ENCODE measurements at places on chromosomes 7 and 10.

DNA sequence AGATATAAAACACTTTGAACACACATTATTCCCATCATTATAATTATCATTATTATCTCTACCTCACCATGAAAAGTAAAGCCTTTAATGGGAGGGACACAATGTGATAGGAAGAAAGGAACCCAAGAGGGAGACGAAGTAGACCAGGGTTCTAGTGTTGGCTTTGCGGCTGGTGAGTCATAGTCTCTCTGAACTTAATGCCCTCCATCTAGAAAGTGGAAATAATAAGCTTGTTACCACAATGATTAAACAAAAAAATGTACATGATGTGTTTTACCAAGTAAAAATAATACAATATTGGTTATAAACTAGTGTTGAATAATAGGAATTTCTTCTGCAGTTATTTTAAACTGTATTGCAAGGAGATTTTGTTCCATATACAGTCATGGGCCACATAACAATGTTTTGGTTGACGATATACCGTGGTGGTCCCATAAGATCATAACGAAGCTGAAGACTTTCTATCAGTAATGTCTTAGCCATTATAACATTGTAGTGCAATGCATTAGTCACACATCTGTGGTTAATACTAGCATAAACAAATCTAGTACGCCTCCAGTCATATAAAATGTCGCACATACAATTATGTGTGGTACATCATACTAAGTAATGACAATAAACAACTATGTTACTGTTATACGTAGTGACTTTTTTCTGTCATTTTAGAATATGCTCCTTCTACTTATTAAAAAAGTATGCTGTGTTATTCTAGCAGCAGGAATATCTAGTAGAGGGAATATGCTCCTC, 450.6 kb upstream of the SORCS1 start:
- ATAC-seq: no peak

DNA sequence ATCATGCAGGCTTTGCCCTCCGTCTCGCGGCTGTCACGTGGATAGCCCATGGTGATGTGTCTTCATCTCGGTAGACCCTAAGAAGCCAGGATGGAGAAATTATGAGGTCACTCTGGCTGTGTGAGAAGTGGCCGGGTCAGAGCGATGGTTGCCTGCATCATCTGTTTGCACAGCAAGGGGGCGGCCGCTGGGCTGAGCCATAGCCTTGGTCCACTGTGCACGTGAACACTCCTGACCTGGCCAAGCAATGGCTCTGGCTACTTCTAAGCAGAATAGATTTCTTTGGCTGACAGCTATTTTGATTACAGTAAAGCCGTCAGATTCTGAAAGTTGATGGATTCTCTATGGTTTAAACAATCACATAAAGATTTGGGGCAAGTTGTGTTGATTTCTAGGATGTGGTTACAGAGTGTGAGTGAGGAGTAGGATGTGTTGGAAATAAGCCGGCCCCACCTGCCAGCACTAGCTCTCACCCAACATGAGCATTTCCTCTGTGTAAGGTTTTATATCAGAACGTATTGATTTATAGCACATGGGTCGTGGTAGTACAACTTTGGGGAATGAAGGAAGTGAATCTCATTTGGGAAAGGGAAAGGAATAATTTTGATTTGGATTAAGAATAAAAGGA, 214.4 kb upstream of the GPR26 start:
- no peak for ATAC-seq

GRCh38 chr10:127925471-127926207, 18.7 kb downstream of the PTPRE start:
- no peak for ATAC-seq

DNA sequence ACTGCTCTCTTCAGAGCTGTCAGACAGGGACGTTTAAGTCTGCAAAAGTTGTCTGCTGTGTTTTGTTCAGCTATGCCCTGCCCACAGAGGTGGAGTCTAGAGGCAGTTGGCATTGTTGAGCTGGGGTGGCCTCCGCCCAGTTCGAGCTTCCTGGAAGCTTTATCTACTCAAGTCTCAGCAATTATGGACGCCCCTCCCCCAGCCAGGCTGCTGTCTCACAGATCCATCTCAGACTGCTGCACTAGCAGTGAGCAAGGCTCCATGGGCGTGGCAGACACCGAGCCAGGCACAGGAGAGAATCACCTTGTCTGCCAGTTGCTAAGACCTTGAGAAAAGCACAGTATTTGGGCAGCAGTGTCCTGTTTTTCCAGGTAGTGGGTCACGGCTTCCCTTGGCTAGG, 98.1 kb downstream of the SDHAF3 start:
- no peak for ATAC-seq

- ATAC-seq: no peak
These were observed 35.6 kb downstream of the ANKRD16 start for GRCh38 chr10:5854131-5854475.

DNA sequence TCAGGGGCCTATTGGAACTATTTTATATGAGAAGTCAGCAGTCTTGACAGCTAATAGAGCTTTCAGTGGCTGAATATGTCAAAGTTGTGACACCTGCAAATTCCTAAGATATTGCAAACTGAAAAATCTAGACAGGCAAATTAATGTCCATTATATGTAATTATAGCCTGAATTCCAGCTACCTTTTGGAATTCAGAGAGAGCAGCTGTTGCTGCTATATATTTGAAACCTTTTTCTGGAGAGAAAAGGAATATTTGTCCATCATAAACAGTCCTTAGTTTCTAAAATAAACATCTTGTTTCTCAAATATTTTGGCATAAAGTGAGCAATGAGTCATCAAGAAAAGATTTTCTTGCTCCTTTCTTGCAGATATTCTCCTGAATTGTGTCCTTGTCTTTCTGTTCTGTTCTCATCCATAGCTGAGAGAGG, 408.9 kb upstream of the SEMA3D start:
- ATAC-seq: no peak

DNA sequence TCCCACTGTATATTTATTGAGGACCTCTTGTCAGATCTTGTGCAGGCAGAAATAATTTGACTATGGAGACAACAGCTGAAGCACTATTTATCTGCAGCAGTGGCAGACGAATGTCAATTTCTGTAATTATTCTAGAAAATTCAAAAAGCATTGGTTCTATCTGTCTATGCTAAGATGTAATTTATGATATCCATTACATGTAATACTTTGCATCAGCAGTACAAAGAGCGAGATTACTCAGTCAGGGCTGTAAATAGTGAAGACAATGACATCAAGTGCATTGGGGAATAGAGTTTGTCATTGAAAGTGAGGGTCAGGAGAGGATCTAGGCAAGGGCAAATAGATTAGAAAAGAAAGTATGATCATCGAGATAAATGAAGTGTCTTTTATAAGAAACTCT, 508.2 kb downstream of the ZWINT start:
- no peak for ATAC-seq

All from activated CD4-positive, CD25-positive, alpha-beta regulatory T cell treated with anti-CD3 and anti-CD28 coated beads, Interleukin-2, amount 50 U/mL, for 24 hours (primary cell).